ENCODE measurements at places on chromosomes 5 and 9.

DNA sequence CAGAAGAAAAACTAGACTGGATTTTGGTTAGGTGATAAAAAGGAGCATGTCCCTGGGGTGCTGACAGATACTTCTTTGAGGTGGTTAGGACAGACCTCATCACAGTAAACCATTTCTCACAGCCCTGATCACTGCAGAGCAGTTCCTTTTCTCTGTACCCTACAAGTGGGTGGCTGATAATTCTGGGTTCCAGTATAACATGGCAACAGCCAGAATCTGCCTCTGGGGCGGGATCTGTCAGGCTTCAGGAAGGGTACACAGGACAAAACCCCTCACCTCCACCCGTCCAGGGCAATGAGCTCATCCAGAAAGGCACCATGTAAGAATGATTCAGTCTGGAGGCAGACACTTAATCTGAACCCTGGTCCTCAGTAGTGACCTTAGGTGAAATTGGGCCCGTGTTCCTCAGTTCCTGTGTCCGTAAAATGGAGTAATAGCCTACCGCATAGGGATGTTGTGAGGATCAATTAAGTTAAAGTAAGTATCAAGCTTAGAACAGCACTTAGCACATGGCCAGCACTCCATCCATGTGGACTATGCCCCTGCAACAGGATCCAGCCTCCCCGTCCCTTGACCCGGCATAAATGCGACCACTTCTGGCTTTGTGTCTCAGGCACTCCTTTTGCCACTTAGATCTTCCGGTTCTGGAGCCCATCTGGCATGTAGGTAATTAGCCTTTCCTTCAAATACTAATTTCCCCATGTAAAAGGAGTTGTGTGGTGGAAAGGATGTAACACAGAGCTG is 129.2 kb downstream of the LHFPL2 start:
- DNase-seq, result no peak

DNA sequence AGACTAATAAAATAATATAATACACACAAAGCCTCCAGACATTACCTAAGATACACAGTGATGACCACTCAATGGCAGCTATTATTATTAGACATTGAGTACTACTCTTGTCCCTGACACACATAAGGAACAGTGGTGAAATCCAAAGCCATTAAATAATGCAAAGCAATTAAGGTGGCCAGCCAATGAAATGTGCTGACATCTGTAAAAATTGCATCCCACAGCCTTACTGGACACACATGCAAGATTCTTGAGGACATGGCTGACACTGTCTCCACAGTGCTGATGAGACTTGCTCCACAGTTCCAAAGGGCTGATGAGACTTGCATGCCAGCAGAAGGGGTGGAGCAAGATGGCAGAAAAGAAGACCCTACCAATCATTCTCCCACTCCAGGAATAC is 447.5 kb downstream of the IRX1 start:
- DNase-seq, result no peak

DNA sequence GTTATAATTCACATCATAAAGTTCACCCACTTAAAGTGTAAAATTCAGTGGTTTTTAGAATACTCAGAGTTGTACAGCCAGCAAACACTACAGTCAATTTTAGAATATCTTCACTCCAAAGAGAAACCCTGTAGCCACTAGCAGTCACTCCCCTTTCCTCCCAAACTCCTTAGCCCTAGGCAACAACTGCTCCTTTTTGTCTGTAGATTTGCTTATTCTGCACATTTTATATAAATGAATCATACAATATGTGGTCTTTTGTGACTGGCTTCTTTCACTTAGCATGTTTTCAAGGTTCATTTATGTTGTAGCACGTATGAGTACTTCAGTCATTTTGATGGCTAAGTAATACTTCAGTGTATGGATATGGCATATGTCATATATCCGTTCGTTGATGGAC is 38.7 kb downstream of the TGFBR1 start:
- no peak for DNase-seq

DNA sequence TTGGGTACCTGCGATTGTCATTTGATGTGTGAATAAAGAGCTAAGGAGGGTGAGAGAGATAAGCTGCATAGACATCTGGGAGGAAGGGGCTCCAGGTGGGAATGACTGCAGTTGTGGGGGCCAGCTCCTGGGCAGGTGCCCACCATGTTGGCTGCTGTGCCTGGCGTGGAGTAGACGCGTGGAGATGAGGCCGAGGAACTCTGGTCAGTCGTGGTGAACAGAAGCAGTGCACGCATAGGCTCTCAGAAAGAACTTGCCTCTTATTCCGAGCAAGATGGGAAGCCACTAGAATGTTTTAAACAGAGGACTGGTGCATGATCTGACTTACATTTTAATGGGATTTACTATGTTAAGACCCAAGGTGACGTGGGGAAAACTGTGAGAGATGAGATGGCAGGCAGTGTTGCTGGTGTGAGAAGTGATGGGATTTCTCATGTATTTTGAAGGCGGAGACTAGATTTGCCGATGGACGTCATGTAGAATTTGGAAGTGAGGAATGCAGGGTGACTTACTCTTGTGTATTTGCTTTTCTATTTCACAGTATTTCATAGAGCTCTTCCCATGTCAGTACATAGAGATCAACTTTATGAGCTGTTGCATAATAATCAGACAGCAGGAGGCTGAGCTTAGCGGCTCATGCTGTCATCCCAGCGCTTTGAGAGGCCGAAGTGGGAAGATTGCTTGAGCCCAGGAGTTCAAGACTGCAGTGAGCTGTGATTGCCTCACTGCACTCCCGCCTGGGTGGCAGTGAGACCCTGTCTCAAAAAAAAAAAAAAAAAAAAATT is 71.1 kb downstream of the EHMT1 start:
- DNase-seq, result no peak

GRCh38 chr9:89519366-89519805 is 21.5 kb upstream of the SEMA4D start:
- DNase-seq, result no peak

GRCh38 chr5:92674321-92674720 is 906.7 kb downstream of the NR2F1-AS1 start:
- no peak for DNase-seq

DNA sequence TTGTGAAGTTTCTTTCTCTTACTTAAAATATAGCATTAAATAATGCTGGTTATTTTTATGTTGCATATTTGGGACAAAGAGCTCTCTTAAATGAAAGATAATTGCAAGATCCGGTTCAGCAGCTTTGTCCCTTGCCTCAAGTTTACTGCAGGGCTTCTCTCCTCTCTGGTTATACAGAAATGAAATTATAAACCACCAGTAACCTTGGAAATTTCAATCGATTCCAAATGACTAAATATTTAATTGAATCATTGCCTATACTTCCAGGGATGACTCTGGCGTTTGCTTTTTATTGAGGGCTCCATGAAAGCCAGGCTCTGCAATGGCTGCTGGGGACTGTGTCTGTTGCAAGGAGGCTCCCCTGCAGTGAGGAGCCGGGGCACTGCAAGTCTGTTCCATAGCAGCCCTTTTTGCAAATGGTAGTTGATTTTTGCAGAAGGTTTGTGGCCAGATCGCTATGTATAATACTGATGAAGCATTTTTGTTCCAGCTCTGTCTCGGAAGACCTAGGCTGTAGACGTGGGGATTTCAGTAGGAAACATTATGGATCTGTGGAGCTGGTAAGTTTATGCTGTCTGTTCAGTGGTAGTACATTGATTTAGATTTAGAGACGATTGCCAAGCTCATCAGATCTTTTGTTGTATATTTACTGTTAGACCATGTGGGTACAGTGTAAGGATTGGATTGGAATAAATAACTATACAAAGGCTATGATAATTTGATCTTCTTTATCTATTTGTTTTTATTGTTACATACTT is at the start of gene GARNL3:
TSS of gene GARNL3 (plus strand) at position 313 of the 758 bp plus-strand sequence. CDS start at position 417, 104 bp downstream.
- no peak for DNase-seq

DNA sequence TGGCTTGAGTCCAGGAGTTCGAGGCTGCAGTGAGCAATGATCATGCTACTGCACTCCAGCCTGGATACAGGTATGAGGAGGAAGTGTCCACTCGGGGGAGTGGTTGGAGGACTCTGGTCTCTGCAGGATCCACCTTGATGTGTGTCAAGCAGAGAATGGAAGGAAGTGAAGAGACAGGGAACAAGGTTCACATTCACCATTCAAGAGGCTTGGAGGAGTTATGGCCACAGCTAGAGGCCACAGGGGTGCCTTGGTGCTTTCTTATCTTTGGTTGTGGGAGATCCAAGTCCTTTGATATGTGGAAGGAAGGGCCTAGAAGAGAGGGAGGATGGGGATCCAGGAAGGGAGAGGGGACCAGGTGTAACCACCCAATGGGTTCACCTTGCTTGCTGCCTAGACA is 5.4 kb upstream of the CERCAM start:
- no peak for DNase-seq

GRCh38 chr5:59097116-59097515 is 514.2 kb downstream of the RAB3C start:
- DNase-seq, result no peak

DNA sequence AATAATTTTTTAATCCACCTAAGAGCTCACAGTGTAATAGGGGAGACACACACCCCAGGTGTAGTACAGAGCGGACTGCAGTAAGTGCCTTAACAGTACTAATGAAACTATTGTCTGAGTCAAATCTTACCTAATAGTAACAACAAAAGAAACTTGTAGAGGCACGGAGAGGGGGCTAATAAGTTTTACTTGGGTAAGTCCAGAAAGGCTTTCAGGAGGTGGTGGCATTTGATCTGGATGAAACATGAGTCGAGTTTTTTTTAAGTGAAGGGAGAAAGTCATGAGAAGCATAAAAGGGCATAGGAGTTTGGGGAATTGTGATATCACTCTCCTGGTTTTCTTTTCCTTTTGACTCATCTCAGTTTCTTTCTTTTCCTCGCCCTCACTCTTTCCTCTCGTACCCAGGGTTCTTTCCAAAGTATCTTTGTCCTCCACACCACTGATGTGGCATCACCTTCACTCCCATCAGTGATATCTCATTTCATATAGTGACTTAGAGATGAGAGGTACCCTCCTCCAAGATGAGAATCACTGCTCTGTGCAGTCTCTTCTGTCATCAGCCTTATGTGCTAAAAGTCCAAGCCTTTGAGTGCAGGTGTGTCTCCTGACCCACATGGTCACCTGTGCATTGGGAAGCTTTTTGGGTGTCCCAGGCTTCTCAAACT is 2.0 kb downstream of the CTNNA1 start:
- DNase-seq, result no peak

GRCh38 chr9:113604393-113604792 is 140.9 kb downstream of the RGS3 start:
- DNase-seq, result no peak

DNA sequence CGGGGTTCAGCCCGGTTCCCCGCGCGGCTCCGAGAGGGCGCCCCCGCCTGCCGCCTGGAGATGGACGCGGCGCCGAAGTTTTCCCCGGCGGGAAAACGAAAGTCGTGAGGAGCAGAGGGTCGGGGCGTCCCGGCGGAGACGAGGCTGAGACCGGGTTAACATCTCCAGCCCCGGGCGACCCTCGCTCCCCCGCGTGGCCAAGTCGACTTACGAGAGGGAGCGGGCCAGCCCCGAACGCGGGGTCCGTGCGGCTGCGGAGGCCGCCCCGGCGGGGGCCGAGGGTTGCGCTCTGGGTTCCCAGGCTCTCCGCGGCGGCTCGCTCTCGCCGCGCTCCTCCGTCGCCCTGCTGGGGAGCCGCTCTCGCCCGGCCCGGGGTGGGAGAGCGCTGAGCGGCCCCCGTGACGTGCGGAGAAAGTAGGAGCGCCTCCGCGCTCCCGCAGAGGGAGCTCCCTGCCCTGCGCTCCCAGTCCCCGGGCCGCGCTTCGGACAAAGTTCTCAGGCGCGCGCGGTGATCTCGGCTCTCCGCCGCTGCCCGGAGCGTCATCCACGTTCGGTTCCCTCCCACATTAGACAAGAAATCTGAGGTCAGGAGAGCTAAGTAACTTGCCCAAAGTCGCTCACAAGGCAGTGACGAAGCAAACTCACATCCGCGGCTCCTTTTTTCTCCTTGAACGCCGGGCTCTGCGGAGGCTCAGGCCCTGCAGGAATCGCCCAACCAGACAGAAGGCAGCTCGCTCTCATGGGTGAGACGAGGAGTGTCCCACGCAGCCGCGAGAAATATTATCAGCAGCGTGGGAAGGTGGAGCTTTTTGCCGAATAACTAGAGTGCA is 1.2 kb upstream of the GCNT4 start:
- no peak for DNase-seq

DNA sequence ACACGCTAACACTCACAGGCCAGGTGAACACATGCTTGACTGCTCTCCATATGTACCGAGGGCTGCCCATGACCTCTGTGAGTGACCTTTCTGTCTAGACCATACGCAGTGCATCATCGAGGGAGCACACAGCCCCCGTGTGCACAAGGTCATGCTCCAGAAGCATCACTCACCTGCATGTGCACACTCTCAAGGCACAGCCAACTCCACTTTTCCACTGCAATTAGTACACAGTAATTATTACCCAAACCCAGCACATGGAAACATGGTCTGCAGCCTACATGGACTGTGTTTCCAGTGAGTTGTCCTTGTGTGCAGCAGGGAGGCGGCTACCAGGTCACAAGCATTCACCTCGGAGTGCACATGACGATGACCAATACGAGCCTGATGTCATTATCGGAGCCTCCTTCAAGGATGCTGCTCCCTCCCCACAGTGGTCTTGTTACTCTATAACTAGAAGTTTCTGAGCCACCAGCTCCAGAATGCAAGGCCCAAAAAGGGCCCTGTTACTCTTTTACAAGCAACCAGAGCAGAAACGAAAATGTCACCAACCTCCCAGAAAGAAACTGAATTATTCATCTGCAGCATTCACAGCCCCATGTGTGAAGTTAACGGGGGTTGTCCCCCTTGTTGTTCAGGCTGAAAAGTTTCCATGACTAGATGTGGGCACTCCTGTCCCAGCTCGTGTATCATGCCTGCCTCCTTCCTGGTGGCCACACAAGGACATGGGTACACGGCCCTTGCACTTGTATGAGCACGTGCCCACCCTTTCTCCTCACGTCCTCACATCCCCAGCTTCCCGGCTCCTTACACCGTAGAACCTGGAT is 31.2 kb downstream of the SEMA4D start:
- DNase-seq, result no peak

DNA sequence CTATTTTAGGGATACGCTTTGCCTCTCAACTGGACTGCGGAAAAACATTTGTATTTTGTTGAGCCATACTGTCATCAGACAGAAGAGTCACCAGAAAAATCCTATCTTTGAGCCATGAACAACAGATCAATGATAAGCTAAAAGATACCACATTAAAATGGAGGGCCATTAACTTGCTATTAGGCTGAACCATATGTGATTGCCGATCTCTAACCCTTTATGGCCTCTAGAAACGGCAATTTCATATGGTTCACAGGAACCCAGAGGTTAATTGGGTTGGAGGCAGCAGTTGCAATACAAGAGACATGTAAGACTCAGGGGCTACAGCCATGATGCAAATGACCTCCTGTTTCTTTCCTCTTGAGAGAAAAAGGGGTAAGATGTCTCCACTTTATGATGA is 69.8 kb downstream of the MYO10 start:
- no peak for DNase-seq

DNA sequence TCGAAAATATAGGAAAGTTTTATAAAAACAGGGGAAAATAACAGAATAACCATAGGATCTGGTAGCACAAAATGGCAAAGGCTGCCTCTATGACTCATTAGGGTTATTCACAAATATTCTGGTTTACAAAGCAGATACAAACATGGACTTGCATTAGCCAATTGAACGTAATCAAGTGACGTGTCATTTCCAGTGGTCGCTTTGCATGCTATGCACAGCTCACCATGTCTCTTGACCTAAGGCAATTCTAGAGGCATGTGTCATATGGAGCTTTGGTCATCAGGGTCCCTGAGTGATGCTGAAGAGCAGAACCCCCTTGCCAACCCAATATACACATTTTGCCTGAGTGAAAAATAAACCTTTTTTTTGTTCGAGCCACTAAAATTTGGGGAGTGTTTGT is 158.8 kb downstream of the TMEM161B start:
- DNase-seq, result no peak

GRCh38 chr5:140227046-140227445 is 52.1 kb downstream of the CYSTM1 start:
- DNase-seq, result no peak

All from NCI-H1436 (cell line).